Colonic mucosa (tissue), 4 donors: ENCODE measurements at places on chromosomes 16 and 17.
A peak's percentile ranks its signal among the peaks of the same experiment; 100 is the strongest.

- peak; percentile 90 for DNase-seq
These were observed 12.8 kb downstream of the CDH16 start for GRCh38 chr16:66905633-66906539.

DNA sequence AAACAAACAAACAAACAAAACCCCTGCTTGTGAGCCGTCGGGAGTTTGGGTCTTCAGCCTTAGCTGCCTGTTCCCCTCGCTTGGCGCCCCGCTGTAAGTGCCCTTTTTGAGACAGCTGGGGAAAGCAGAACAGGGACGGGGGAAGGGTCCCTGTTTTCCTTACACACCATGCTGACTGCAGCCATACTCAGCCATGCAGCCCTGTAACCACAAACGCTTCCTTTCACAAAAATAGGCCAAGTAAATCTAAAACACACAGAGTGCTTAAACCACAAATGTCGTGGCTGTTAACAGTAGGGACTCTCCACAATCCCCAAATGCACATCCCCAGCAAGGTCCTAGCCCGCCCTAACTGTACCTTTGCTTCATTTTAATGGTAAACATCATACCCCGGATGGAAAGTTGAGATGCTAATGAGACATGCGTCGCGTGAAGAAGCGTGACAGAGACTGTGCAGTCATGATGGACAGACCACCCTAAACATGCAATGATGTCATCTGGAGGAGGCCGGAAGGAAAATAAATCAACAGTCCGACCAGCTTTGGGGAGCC, 129.9 kb downstream of the MGAT5B start:
- DNase-seq: no peak

DNA sequence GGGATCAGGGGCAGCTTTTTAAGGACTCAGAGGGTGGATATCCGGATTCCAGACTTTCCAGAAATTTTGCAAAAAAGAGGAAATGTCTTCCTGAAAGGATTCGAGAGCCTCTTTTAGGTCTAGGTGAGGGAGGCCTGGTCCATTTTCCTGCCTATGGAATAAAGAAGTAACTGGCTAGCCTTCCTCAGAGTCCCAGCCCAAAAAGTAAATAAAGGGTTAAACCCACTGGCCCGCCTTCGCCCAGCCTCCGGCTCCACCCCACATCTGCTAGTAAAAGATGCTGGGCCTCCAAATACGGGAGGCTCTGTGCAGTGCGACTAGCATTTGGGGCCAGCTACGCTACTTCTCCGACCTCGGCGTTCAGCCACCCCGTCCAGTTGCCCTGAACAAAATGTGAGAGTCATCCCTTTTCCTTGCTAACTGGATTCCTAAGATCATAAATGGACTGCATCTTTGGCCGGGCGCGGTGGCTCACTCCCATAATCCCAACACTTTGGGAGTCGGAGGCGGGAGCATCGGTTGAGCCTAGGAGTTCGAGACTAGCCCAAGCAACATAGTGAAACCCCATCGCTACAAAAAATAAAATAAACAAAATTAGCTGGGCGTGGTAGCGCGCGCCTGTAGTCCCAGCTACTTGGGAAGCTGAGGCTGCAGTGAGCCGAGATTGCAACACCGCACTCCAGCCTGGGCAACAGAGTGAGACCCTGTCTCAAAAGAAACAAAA, 824 bp upstream of the MPP2 start:
- DNase-seq: peak; percentile 73

GRCh38 chr16:13148836-13149235, 247.4 kb downstream of the SHISA9 start:
- DNase-seq: no peak
